T-helper 2 cell treated with Interferon-gamma antibody and Interleukin-4, amounts not matched to agents 5 μg/mL and 100 μg/mL, for 36 hours (primary cell): ENCODE measurements at places on chromosomes 2 and 18.

DNA sequence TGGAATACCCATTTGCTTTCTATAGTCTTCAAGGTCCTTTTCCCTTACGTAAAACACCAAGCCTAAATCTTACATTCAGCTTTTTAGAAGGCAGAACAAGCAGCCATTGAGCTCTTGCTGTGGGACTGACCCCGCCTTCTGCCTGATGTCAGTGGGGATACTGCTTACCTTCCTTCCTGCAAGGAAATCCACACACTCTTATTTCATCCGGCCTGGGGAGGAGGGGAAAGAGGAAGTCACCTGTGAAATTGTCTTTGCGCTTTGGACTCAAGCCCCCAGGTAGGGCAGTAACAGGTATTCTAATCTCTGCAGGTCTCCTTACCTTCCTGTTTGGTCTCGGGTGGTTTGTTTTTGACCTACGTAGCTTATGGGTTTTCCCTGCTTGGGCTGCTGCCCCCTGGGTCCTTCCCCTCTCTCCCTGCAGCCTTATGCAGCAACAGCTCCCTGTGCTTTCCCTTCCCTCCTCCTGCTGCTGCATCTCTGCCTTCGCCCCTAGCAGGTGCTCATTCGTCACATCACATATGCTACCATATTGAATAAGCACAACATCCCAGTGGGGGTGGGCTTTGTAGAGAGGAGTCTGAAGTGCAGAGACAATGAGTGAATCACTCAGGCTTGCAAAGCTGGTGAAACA lies 402.5 kb upstream of the TRIB2 start:
- no peak for DNase-seq

GRCh38 chr2:134359367-134360081 lies 105.7 kb downstream of the MGAT5 start:
- DNase-seq = no peak

DNA sequence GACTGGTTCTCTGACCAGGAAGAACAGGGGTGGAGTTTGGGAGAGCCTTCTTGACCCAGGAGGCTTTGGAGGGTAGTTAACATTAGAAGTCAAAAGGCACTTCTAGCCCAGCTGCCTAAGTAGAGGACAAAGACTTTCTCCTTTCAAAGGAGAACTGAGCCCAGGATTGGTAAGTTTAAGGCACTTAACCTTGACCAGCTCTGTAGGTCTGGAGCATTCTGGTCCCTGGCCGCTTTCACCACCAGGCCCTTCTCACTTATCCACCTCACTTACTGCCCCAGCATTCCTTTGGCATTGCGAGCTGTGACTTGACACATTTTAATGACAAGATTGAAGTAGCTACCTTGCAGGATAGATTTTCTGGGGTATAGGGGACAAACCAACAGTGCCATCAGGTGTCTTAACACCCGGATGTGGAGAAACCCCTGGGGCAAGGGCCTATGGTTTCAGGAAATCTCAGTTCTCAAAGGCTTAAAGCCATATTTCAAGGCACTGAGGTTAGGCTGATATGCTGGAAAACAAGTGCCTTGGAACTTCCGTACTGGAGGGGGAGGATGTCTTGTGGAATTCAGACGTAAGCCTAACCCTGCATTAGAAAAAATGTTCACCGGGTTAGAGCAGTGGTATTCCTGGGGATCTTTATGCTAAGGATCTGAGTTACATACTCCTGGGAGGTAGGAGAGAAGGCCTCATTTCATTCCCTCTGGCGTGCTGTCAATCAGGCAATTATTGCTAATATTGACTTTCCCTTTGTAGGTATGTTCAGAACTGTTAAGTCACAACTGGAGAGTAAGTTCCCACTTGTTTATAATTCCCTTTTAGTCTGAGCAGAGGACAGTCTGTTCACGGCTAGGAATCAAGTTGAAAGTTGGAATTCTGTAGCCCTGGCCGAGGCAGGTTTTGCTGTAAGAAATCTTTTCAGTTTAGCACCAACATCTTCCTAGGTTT lies 4.3 kb downstream of the C2orf68 start:
- DNase-seq = no peak

- DNase-seq = no peak
Observed at GRCh38 chr2:219399716-219400478, 12.2 kb upstream of the DNPEP start.

DNA sequence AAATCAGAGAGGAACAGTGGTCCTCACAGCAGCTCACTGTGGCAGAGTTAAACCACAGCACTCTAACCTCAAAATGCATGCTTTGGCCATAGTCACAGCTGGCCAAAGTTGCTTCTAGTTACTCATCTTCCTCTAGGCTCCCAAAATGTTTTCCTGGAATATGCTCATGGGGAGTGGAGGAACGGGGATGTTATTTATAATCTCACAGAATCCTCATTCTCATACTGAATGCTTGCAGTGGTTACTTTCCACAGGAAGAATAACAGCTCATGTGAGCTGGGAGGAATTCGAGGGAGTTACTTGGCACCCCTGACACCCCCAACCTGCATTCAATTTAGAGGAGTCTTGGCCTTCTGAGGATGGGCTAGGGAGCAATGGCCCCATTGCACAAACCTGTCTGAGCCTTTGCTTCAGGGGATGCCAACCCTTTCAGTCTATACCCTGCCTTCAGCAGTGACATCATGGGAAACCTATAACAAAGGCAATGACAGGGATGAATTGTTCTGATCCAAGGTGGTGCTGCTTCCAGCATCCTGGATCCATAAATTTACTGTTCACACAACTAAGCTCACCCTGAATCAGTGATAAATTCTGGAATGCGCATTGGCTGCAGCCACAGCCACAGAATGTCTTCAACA lies 22.4 kb upstream of the CCBE1 start:
- DNase-seq = no peak

- DNase-seq = no peak
Observed at GRCh38 chr2:241629762-241630435, 7.1 kb downstream of the THAP4 start.

GRCh38 chr2:217393585-217394032 lies 533.7 kb upstream of the TNP1 start:
- DNase-seq = no peak

DNA sequence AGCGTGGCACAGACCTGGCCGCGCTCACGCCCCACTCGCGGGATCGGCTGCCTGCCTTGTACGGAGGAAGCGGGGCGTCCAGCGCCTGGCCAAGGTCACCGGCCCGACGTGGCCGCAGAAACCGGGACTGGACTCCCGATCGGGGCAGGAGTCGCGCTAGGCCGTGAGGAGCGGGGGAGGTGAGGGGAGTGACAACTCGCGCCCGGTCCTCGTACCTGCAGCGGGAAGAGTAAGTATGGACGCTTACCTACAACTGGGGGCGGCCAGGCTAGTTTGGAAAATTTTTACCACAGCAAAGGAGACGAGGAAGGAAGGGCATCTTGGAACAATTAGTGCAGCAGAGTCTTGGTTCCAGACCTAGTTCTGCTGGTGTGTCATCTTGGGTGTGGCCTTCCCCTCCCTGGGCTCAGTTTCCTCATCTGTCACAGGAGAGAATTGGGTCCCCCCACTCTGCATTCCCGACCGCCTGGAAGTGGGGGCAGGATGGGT lies 693 bp downstream of the UBE2F start:
- no peak for DNase-seq

GRCh38 chr2:143533846-143534245 lies 404.6 kb downstream of the ARHGAP15 start:
- DNase-seq = no peak

GRCh38 chr18:452816-453215 lies 47.7 kb downstream of the COLEC12 start:
- no peak for DNase-seq

DNA sequence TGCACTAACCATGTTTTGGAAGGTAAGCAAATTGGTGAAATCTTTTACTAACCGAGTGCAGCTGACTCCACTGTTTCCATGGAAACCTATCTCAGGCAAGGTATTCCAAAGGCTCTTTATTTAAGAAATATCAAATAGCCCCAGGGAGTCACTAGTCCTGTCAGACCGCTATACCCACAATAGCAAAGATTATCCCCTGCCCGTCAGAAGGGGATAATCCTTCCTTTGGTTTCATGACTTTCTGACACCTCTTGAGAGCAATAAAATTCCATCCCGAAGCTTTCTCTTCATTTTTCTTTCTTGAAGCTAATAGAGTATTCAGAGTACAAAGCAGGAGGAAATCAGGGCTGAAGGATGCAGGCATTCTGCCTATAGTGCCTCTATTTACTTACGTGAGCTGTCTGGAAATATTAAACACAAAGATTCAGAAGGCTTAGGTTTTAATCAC lies 34.7 kb upstream of the MAP2 start:
- DNase-seq = no peak

GRCh38 chr18:57397440-57398132 lies 37.6 kb upstream of the ONECUT2 start:
- DNase-seq = no peak

- no peak for DNase-seq
Observed at GRCh38 chr2:84424152-84424551, 34.9 kb downstream of the SUCLG1 start.

GRCh38 chr2:44330801-44331200 lies 30.5 kb downstream of the PREPL start:
- DNase-seq = no peak

DNA sequence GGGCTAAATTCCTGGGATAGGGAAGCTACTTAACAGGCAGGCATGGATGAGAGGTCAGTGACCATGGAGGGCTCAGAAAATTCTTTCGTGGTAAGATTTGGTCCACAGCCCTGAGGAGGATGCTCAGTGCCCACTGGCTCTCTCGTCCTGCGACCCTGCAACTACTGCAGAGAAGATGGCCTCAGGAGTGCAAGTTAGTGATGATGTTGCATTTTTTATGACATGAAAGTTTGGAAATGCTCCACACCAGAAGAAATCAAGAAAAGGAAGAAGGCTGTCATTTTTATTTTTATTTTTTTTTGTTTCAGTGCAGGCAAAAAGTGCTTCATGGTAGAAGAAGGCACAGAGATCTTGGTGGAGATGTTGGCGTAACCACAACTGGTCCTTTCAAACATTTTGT lies 238.6 kb upstream of the PARD3B start:
- DNase-seq = no peak

DNA sequence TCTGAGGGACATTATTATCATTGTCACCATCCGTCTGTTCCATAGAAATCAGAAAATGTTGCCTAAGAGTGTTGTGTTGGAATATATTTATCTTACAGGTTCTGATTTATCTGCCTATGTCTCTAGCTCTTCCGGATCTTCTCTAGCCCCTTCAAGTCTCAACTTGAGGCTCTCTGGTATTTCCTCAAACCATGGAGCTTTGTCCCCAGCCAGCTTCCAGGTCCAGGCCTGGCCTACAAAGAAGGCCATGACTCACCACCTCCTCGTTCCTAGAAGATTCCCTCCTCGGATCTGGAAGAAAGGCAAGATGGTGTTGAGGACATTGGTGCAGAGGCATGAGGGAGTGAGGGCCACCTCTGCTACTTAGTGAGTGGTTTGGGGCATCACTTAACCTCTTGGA lies 122.1 kb upstream of the TRIB2 start:
- DNase-seq = no peak

GRCh38 chr18:34631093-34631966 lies 78.8 kb upstream of the DTNA start:
- DNase-seq = no peak

DNA sequence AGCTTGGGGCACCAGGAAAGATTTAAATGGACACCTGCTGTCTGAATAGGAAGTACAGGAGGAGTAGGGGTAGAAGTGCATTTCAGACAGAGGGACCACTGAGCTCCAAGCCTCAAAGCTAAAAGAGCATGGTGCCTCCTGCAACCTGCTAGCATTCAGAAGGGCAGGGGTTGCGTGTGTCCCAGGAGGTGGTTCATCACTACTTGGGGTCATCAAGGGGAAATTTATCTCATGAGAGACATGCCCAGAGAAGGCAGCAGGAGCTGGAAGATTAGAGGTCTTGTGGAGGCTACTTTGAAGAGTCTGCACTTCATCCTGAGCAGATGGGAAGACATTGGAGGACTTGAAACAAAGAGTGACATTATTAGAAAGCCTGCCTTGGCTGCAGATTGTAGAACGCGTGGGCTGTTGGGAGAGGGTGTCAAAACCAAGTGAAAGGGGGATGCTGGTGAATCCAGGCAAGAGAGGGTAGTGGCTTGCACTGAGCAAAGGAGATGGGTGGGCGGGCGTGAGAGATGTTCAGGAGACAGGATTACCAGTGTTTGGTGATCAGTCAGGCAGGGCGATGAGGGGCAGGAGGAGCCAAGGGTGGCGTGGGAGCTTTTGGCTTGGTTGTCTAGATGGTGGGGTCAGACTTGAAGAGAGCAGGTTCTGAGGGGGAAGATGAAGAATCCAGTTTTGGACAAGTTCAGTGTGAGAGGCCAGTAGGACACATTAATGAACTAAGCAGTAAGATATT lies 154.0 kb downstream of the DYSF start:
- no peak for DNase-seq

DNA sequence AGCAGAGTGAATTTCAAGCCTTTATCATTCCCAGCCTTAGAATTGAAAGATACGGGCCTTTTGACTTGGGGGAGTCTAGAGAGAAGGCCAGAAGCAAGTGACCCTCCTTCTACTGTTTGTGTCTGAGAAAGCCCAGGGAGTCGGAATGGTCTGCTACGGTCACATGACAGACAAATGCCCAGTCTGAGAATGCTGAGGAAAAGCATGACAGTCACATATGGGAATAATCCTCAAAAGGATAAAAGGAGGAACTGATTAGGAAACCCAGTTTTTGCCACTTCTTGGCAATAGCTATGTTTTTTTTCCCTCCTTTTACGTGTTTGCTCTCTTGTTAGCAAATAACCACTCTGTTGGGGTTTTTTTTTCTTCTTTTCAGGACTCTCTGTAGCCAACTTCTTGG lies 38.1 kb upstream of the HNRNPA3 start:
- DNase-seq = no peak

GRCh38 chr2:58035352-58035751 lies 11.3 kb upstream of the VRK2 start:
- no peak for DNase-seq

DNA sequence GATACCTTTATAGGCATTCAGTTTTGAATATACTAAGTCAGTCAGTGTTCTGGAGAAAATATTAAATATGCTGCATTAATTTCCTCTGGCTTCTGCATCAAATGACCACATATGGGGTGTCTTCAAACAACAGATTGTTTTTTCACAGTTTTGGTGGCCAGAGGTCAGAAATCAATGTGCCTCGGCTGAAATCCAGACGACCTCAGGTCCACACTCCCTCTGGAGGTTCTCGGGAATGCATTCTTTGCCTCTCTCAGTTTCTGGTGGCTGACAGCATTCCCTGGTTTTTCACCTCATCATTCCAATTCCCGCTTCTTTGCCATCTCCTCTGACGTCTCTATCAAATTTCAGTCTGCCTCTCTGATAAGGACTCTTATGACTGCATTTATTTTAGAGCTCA lies 142.3 kb downstream of the ZNF407 start:
- DNase-seq = no peak

GRCh38 chr2:235511187-235511661 lies 17.4 kb downstream of the AGAP1 start:
- DNase-seq = no peak

DNA sequence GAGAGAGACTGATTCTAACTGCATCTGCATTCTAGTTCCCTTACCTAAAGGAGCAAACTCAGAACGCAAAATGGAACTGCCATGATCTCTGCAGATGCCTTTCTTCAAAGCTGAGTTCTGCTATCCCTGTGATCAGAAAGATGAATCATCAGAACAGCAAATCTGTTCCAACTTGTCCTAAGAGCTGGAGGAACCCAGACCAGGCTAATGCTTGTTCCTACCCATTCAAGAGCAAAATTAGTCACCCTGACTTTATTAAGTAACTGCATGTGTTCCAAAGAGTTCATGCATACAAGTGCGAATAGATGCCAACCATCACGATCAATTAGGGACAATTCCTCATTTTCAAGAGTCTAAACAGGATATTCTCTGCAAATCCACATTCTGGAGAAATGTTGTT lies 46.5 kb downstream of the MBP start:
- DNase-seq = no peak
